Lower leg skin (tissue), 4 donors: ENCODE measurements at places on chromosomes 13 and 19.

GRCh38 chr19:1921825-1922224, 16.6 kb downstream of the ADAT3 start:
- DNase-seq, result no peak

GRCh38 chr13:52164989-52165388, 5.6 kb upstream of the NEK3 start:
- DNase-seq, result no peak

GRCh38 chr13:73399347-73400216, 340.8 kb downstream of the KLF5 start:
- DNase-seq, result no peak

DNA sequence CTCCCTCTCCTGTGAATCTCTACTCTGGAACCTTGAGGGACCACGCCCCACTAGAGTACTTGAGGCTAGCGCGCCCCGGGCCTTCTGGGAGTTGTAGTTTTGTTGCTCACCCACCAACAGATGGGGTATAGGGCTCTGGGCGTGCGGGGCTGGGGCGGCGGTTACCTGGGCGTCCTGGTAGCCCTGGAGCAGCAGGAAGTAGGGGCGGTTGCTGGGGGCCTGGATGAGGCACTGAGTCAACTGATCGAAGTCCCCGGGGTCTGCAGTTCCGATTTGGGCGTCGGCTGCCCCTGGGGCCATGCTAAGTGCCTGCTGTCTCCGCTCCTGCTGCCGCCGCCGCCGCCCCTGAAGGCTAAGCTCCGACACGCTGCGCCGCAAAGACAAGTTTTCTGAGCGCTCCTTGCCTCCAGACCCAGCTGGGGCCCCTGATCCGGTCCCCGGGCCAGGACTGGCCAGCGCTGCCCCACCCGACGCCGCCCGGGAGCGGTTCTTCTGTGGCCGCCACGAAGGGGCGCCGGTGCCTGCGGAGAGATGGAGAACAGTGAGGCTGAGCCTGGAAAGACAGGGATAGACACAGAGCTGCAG, 5.3 kb downstream of the RASIP1 start:
- no peak for DNase-seq

DNA sequence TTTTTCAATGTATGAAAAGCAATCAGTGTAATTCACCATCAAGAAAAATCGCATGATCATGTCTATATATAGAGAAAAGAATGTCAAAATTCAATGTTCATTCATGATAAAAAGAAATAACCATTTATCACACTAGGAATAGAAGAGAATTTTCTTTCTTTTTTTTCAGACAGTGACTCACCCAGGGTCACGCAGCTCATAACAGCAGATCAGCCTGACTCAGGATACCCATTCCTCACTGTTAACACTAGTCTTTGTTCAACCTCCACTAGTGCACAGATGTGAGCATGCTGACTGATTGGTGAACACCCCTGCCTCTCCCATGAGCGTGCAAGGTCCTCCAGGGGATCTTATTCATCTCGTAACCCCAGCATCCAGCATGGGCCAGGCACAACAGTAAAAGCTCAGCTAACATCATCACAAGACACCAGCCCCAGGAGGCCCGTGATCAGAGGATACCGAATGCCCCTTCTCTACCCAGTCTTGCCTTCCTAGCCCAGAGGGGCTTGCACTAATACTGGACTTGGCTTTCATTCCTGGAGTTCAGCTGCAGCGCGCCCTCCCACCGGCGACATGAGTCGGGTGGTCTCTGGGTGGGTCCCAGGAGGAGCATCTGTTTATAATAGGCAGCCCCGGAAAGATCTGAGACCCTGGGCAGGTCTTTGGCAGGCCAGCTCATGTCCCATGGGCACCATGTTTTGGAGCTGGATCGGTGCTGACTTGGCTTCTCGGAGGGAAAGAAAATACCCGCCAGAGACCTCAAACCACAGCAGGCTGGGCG, 539.5 kb upstream of the SLC10A2 start:
- DNase-seq, result no peak

DNA sequence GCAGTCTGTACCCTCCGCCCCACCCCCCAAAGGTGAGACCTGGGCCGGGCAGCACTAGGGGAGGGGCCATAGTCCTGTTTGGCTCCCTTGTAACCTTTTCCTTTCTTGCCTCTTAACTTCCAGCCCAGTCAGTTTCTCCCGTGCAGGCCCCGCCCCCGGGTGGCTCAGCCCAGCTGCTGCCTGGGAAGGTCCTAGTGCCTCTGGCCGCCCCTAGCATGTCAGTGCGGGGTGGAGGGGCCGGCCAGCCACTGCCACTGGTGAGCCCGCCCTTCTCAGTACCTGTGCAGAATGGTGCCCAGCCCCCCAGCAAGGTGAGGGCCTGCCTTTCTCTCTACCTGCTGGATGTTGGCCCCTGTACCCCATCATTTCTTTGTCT, 10.5 kb upstream of the PRR19 start:
- no peak for DNase-seq

DNA sequence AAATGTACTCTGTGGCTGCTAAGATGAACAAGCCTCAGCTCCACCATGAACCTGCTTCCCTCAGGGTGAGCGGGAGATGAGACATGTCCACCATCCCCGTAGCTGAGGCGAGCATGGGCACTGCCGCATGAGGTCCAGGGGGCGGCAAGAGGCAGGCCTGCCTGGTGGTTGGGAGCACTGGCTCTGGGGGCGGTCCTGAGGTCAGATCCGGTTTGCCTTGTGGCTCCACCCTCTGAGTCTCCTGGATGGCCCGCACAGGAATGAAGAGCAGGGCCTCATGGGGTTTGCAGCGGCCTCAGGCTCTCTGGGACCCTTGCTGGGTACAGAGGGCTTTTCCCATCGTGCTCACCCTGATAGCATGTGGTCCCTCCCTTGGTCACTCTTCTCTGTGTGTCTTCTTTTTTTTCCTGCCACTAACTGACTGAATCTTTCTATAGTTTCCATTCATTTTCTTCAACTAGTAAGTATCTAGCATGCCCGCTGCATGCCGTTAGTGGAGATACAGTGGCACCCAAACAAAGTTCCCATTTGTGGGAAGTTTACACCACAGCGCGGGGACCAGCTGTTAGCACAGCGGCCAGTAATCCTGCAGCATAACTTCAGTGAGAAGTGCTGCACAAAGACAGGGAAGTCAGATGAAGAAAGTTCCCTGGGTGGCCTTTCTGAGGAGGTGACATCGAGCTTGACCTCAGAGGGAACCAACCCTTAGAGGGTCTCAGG, 37.3 kb downstream of the CAPN12 start:
- DNase-seq, result no peak

- DNase-seq, result no peak
These were observed 379 bp downstream of the LRP3 start for GRCh38 chr19:33194532-33194885.

GRCh38 chr19:10268071-10268470, 2.8 kb upstream of the ICAM1 start:
- no peak for DNase-seq

DNA sequence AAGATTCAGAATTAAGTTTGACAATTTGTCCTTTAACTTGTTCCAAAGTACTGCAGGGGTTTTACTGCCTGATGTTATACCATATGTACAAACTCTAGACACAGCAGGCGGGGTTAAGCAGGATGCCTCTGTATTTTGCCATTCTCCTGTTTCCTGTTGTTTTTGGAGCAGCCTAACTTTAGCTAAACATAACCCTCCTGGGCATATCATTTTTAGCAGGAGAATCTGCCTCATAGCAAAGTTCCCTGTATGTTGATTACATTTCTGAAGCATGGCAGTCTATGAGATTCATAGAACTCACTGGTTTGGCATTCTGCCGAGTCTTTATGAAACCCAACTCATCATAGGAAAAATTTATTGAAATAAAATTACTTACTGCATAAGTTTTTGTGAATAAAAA, 5.2 kb downstream of the LHFPL6 start:
- no peak for DNase-seq

- no peak for DNase-seq
These were observed 33.5 kb upstream of the ITM2B start for GRCh38 chr13:48199404-48199946.

GRCh38 chr13:51938454-51938853, 72.8 kb downstream of the ATP7B start:
- DNase-seq, result no peak

- no peak for DNase-seq
These were observed 1507.5 kb downstream of the OLFM4 start for GRCh38 chr13:54536112-54536511.

DNA sequence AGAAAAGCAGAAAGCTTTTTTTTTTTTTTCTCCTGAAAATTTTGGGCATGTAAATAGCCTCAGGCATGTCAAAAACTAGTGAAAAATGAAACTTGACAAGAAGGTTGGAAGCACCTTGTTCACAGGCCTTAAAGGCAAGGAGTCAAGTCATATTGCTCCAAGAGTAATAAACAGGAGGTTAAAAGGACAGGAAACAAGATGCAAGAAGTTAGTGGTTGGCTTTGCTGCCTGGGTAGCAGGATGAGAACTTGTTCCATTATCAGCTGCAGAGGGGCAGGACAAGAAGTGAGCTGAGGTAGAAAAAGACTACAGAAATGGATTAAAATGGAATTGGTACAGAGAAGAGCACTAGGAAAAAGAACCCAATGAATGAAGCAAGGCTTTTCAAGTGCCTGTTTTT, 242.6 kb downstream of the DCT start:
- no peak for DNase-seq

DNA sequence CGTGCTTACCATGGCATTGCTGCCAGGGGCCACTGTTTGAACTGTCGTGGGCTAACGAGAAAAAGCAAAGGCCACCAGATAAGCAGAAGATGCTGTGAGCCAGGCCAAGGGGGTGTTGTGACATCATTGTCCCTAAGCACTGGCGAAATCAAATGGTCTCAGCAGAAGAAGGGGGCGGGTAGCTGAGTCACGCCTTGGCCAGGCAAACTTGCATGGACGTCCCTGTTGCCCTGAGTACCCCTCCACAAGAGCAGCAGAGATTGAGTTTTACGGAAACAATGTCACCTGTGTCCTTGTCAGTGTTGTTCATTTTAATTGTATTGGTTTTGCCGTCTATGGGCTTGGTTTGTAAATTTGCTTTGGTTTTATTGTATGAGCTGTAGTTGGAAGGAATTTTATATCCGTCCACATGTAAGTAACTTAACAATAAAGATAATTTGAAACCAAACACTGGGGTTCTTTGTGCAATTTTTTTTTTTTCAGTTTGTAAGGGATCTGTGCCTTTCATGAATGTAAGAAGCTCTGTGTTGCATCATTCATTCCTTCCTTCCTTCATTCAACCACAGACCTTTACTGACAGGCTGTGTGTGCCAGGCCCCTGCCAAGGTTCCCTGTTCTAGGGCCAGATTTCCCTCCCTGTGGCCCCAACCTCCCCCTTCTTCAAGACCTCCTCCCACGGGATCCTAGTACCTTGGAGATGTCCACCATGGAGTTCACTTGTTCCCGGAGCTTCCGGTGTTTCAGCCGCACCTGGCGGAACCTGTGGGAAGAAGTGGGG, 12.3 kb downstream of the KCNN4 start:
- no peak for DNase-seq

DNA sequence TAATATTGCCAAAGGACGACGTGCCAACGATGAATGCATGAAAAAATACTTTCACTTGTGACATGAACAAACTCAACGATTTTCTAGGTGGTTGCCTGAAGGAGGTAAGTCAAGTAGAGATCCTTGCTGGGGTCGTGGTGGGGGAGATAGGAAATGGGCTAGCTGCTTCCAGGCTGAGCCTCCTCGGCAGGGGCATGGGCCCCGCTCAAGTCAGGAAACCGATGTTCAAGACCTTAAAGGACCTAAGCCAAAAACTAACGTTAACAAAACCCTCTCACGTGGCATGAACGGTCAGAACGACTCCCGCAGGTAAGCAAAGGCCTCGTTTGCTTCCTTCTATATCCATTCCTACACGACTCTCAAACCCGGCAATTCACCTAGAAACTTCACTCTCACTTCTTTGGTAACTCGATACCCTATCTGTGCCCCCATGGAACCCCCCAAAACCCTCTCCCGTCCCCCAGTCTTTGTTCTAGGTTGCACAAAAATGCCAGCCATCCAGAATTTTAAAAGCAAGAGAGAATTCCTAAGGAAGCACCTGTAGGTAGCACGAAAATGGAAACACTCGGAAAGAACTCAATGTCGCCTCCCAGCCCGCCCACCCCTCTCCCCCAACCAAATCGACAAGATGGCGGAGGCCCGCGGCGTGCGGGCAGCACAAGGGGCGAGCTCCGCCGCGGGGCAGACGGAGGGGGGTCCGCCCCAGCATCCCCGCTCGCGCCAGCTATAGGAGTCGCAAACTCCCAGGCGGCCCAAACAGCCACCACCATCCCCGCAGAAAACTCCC, 13.6 kb downstream of the ACP4 start:
- no peak for DNase-seq

- DNase-seq, result no peak
These were observed 102.3 kb upstream of the ABCC4 start for GRCh38 chr13:95403349-95404140.
